ENCODE measurements at places on chromosomes 2 and 18. TPM values are rescaled to one million over a fixed set of nuclear protein-coding genes. Genes with fewer than 3 reads are reported as not detected.

Gene METTL8
- total RNA-seq: 26.5 TPM

Gene CDK15
- total RNA-seq: not detected

Gene TMEM198
- 7.8 TPM for total RNA-seq

Gene FER1L5
- 0.75 TPM for total RNA-seq

Gene ALK
- 7.7 TPM for total RNA-seq

Gene REG3G
- 0.33 TPM for total RNA-seq

Gene CCDC141
- 4.4 TPM for total RNA-seq

Gene MYO1B
- total RNA-seq: 67.7 TPM

Gene AGXT
- total RNA-seq: 0.51 TPM

Gene ZCCHC2
- 18.0 TPM for total RNA-seq

Gene IL1RN
- total RNA-seq: 20.5 TPM

Measured in type B pancreatic cell (in vitro differentiated cells).